ENCODE measurements at places on chromosomes 1 and 21.

- DNase-seq, result no peak
These were observed 55.3 kb upstream of the GPR37L1 start for GRCh38 chr1:202067188-202067974.

DNA sequence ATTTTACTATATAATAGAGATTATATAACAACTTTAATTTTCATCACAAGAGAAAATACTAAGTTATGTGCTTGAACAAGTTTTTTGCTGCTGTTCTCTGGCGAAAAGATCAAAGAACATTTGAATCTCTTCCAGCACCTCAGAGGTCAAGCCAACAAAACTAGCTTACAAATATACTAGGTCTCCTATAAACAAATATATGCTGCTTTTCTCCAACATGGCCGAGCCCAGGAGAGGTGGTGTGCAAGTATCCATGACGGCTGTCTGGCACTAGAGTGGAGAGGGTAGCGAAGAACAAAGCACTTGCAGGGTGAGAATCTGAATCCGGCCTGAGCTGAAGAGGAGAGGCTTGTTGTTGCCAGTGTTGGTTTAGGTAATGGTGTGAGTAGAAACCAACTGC, 7.5 kb upstream of the FMO3 start:
- DNase-seq, result no peak

- DNase-seq, result no peak
These were observed 1359.6 kb downstream of the PLA2G4A start for GRCh38 chr1:188188317-188188716.

- DNase-seq, result no peak
These were observed 15.3 kb downstream of the CFAP74 start for GRCh38 chr1:1988061-1988945.

DNA sequence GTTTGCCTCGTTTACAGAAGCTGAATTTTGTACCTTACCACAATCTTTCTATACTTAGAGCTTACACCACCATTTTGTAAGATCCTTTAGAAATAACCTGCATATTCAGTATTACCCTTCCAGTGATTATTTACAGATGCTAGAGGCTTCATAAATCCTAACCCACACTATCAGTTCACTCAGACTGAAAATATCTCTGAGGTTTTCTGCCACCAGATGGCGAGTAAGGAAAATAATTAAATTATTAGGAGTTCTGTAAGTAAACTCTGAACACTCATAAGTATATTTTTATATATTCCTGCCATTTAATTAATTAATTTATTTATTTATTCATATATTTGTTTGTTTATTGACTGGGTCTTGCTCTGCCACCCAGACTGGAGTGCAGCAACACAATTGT, 1635.2 kb downstream of the PLA2G4A start:
- no peak for DNase-seq

DNA sequence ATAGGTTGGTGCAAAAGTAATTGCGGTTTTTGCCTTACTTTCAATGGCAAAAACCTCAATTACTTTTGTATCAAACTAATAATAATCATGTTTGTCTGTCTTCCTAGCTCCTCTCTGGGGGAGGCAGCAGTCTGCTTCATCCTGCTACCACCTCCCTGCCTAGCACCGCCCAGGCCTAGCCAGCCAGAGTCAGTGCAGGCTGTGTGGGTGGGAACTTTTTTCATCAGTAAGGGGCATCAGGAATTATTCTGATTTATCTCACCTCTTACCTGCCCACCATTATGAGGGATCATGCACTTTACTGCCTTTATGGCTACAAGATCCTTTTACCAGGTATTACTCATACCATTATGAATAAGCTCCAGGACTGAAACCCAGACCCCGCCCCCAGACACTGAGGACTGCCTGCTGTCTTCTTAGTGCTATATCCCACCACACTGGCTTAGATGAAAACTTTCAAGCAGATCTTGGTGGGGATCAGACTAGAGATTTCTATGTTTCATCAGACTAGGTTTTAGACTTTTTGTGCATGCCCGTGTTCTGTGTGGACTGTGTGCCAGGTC, 116.4 kb downstream of the PBX1 start:
- DNase-seq, result no peak

GRCh38 chr1:32917521-32917920, 16.3 kb upstream of the TMEM54 start:
- no peak for DNase-seq

GRCh38 chr1:85453640-85454194, 11.2 kb downstream of the DDAH1 start:
- DNase-seq, result no peak

DNA sequence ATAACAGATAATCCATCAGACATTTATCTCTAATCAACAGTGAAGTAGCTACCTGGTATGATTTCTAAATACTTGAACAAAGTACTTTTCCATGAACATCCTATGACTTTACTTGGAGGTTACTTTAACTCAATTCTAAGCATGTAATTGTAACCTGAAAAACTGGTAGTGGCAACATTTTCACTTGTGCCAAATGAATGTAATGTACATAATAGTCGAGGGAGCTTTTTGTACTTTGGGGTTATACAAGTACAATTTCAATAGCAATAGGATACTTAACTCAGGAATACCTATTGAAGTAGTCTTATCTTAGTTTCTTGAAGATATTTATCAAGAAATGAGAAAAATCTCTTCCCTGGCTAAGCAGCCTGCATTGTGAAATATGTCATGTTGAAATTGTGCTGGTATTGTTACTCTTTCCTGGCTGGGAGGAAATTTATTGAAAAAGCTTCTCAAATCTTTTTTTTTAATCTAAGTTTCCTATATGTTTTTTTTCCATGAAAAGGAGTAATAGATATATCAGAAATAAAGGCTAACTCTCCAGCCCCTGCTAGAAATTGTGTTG, 33.7 kb upstream of the CACYBP start:
- DNase-seq, result no peak

DNA sequence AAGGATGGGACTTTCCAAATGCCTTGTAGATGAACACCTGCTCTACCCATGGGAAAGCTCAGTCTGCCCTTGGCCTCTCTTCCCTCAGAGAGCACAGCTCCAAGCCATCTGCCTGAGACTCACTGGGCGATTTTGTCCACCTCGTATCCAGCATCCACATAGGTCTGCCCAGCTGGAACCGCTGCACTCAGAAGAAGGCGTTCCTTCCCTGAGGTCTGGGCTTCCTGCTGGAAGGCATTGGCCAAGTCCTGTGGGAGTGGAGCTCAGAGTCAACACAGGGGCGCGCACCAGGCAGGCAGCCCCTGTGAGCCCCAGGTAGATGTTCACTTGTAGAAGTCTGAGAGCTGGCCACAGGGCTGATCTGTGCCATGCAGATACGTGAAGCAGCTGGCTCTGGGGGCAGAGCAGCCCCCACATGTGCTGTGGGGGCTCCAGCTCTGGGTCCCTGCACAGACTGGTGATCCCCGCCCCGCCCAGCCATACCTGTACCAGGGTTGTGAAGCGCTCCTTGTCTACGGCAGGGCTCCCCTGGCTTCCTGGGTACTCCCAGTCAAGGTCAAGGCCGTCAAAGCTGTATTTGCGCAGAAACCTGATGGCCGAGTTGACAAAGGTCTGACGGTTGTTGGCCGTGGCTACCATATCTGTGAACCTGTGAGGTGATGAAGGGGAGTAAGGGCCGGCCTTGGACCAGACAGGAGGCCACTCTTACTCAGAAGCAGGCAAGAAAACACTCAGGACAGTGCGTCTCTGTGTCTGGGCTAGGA, 6.3 kb downstream of the CHIT1 start:
- DNase-seq, result no peak

DNA sequence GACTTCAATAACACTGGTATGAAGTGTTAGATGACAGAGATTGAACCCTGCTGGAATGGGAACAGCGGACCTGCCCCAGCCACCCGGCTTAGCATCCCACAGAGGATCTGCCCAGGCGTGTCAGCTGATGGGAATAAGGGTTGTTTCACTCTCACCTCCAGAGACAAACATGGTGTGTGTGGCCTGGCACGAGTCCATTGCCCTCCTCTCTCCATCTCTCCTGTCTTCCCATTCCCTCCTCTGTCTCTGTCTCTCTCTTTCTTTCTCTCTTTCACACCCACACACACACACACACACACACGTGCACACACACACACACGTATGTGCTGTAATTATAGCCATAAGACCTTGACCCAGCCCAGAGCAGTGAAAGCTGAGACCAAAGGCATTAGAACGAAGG, 200.2 kb downstream of the HIVEP3 start:
- DNase-seq, result no peak

GRCh38 chr1:225468270-225469020, 40.6 kb upstream of the LBR start:
- no peak for DNase-seq

Measured in tibial nerve (tissue), 4 donors.